ENCODE measurements at places on chromosomes 6 and 20.

- no peak for DNase-seq
These were observed 58.3 kb downstream of the CARMIL1 start for GRCh38 chr6:25337431-25337830.

- DNase-seq = peak; percentile 20
These were observed 186.9 kb downstream of the ZFP64 start for GRCh38 chr20:52004715-52005114.

- no peak for DNase-seq
These were observed 26.7 kb upstream of the SRC start for GRCh38 chr20:37319151-37319671.

GRCh38 chr6:106870069-106870468, 104.5 kb downstream of the CD24 start:
- DNase-seq = peak; percentile 61

GRCh38 chr6:155256122-155256795, 7.6 kb upstream of the CLDN20 start:
- DNase-seq = no peak

- no peak for DNase-seq
These were observed 230.3 kb downstream of the IBTK start for GRCh38 chr6:82017288-82017687.

DNA sequence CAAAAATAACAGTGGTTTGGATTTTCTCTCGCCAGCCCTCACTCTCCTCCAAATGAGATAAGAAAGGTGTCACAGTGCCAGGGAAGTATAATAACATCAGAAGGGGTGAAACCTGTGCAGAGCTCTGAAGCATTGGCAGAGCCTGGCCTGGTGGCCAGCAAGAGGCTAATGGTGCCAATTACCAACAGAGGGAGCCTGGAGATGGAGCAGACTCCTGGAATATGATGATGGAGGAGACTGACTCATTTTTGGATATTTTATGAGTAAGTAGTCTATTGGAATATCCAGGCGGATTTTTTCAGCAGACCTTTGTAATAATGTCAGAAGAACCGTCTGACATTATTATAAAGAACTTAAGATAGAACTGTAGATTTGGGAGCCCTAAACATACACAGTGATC, 442.6 kb upstream of the MARCKS start:
- no peak for DNase-seq

DNA sequence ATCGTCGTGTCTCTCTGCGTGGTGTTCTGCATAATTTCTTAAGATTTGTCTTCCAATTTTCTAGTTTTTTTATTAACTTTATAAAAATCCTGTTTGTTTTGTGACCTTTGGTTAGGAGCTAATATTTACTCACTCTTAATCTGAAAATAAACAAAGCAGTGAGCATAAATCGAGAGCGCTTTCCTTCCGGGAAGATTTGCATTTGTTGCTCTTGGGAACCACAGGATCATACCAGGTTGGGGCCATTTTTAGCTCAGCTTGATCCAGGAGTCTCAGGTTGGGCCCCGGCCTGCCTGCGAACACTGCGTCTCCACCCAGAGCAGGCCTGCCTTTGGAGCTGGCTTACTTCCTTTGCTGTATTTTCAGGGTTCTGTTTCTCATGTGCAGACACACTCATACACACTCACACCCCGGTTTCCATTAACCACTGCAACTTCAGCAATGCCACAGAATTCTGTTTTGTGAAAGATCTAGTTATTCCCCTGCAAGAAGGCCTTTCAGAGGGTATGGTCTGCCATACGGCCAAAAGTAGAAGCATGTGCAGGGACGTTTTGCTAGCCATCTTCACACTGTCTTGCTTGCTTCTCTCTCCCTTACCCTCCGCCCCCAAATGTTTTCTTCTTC, 17.3 kb downstream of the BPHL start:
- no peak for DNase-seq

DNA sequence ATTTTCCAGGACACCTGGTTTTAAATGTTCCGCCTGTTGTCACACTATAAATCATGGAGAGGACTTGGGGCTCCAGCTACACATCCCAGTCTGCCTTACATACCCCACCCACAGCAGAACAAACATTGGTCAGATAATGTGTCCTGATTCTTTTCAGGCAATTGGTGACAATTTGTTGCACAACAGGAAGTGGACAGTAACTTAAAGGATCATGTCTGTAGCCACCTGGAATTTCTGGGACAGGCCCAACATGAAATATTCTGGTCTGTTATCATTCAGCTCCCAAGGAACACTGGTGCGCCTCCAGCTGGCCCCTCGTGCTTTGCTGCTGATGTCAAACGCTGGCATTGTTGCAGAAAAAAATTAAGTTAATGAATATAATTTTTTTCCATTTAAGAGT, 117.2 kb downstream of the SOBP start:
- DNase-seq = no peak

GRCh38 chr20:11267131-11267761, 593.4 kb upstream of the JAG1 start:
- peak; percentile 74 for DNase-seq

DNA sequence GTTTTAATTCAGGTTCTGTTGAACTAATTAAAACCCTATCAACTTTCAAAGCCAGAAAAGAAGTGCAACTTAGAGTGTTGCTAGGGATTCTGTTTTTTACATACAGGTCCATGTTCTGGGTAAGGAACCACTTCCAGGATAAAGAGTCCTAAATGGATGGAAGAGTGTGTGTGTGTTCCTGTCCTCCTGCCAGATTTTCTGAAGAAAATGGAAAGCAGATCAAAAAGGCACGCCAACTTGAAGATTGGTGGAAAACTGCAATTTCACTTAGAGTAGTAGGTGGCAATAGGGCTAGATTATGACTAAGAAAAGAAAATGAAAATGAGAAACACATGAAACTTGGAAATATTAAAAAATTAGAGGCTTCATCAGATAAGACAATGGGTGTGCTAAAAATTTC, 85.3 kb downstream of the COL21A1 start:
- DNase-seq = no peak

- no peak for DNase-seq
These were observed 91.3 kb downstream of the SHLD1 start for GRCh38 chr20:5841522-5841921.

GRCh38 chr20:10609276-10609675, 64.5 kb downstream of the JAG1 start:
- DNase-seq = no peak

- no peak for DNase-seq
These were observed 501.8 kb downstream of the HACE1 start for GRCh38 chr6:104357928-104358327.

GRCh38 chr20:53042521-53042920, 70.4 kb downstream of the TSHZ2 start:
- no peak for DNase-seq

DNA sequence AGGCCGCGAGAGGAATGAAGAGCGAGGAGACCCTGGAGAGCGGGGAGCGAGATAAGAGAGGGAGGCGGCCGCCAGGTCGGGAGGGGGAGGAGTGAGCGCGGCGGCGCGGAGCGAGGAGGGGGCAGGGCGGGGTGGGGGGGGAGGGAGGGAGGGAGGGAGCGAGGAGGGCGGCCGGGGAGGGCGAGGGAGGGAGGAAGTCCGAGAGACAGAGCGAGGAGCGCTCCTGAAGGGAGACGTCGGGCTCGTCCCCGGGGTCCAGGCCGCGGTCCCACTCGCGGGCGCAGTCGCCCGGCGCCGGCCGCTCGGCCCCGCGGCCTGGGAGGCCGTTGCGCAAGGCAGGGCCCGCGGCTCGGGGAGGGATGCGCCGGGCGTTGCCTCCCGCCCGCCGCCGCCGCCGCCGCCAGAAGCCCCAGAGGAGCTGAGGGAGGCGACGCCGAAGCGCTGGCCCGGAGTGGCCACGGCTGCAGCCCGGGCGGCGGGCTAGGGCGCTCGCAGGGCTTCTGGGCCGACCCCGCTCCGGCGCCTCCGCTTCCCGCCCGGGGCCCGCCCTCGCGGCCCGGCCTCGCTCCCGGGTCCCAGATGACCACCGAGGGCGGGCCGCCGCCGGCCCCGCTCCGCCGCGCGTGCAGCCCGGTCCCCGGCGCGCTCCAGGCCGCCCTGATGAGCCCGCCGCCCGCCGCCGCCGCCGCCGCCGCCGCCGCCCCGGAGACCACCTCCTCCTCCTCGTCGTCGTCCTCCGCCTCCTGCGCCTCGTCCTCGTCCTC, at the start of gene FOXF2:
Gene FOXF2, plus strand, starts transcription at position 208 of the 764 bp plus-strand sequence. Its CDS starts 372 bp downstream, at position 580.
- DNase-seq = no peak

- DNase-seq = no peak
These were observed 307.3 kb upstream of the SUPT3H start for GRCh38 chr6:45685076-45685475.

DNA sequence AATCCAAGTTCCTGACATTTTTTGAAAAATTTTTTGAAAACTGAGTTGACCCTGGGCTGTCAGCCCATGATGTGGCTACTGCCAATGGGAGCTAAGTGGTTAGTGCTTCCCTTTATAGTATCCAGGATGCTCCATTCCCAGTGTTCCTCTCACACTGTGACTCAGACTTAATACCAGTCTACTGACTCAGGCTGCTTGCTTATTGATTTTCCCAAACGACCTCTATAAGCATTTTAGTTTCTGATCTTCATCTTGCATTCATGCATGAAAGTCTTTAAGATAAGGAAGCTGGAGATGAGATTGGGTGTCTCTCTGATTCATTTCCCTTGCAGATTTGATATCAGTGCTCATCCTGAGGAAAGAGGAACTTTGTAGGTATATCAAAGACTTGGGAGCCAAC, 560.0 kb downstream of the TBC1D32 start:
- no peak for DNase-seq

GRCh38 chr6:117924690-117925089, 17.6 kb downstream of the SLC35F1 start:
- no peak for DNase-seq

GRCh38 chr6:144715344-144715743, 430.2 kb downstream of the UTRN start:
- DNase-seq = no peak

DNA sequence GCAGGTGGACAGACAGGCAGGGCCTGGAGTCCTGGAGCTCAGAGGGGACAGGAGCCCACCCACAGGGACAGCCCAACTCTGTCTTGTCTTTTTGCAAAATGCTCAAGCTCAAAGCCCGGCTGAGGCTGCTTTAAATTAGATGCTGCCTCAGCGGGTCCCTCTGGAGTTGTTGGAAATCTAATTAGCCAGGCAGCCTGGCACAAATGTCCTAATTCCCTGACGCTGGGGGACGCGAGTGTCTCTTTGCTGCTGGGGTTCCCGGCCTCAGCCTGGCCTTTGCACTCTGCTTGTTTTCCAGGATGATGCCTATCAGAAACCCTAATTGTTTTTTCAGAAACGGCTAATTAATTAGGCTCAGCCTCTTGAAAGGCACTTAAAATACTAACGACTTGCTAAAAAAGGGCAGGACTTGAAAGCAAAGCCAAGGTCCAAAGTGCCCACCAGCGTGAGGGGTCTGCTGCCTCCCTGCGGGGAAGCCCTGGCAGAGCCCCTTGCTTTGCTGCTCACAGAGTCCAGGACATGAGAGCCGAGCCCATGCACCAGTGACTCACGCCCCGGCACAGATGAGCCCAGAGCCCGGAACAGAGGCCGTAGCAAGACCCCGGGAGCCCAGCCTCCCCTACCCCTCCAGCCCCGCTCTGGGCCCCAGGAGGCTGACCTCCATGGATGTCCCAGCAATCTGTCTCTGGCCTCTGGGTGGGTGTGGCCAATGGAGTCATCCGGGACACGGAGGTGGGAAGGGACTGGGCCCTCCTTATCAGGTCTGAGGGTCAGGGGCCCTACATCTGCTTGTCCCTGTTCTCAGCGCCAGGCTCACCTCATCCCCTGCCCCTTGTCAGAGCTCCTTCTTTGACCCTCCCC, 46.0 kb upstream of the BHLHE23 start:
- DNase-seq = no peak

- DNase-seq = no peak
These were observed 25.3 kb downstream of the NOL4L start for GRCh38 chr20:32559753-32560380.

GRCh38 chr20:37417617-37418467, 71.9 kb downstream of the SRC start:
- DNase-seq = no peak

DNA sequence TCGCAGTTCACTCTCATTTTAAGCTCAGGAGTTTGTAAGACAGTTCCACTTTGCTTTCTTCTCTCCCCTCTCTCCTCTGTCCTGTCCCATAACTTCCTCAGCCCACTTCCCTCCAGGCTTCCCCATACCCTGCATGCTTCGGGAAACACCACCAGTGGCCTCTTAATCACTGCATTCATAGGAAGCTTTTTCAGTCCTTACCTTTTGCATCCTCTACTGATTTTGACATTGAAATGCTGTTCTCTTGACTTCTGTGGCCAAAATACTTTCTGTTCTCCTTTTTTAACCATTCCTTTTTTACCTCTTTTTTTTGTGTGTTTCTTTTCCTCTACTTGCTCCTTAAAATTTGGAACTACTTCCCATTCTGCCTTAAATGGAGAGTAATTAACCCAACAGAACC, 69.7 kb downstream of the HIVEP1 start:
- DNase-seq = no peak

- no peak for DNase-seq
These were observed 21.9 kb upstream of the GSTA3 start for GRCh38 chr6:52931351-52931750.

GRCh38 chr20:48754292-48754691, 73.5 kb downstream of the PREX1 start:
- no peak for DNase-seq

- DNase-seq = no peak
These were observed 324.2 kb upstream of the HSF2 start for GRCh38 chr6:122075084-122075838.

DNA sequence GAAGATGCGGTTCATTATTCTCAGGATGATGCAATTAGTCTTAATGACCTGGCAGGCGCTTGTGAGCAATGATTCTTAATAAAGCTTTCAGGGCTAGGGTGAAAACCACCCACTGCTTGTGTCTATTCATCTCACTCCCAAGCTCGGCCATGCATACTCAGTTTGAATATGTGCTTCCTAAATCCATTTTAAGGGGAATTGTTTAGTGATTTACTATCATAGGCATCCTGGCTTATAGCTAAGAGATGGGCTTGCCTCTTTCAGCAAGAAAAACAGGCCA, 141.1 kb upstream of the SLC24A3 start:
- DNase-seq = no peak

- no peak for DNase-seq
These were observed 23.3 kb upstream of the ENPP1 start for GRCh38 chr6:131784561-131784960.

DNA sequence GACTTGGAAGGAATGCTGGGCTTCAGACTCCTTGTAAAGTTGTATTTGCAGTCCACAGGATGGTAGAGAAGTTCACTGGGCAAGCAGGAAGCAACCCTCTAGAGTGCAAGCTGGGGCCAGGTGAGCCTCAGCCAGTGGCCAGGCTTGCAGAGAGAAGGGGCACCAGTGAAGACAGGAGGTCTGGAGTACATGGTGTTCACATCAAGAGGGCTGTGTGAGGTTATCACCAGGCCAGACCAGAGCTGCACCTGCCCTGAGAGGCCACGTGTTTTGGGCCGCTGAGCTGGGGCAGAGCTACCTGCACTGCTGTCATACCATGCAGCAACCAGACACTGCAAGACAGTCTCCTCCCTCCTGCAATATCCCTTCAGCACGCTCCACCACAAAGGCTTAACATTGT, 79.0 kb downstream of the SH3BGRL2 start:
- DNase-seq = no peak
